NCI-H1048 (cell line): ENCODE measurements at places on chromosomes 2 and 18.
A peak's percentile ranks its signal among the peaks of the same experiment; 100 is the strongest.

DNA sequence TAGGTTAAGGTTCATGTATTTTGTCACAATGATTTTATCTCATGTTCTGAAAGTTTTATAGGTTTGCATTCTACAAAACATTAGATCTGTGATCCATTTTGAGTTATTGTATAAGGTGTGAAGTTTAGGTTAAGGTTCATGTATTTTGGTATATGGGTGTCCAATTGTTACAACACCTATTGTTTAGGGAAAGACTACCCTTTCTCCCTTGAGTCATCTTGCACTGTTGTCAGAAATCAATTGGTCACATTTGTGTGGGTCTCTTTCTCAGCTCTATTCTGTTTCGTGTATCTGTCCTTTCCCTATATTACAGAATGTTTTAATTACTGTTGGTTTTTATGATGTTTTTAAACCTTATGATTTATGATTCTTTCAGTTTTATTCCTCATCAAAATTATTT, 192.3 kb downstream of the MCFD2 start:
- DNase-seq = no peak

DNA sequence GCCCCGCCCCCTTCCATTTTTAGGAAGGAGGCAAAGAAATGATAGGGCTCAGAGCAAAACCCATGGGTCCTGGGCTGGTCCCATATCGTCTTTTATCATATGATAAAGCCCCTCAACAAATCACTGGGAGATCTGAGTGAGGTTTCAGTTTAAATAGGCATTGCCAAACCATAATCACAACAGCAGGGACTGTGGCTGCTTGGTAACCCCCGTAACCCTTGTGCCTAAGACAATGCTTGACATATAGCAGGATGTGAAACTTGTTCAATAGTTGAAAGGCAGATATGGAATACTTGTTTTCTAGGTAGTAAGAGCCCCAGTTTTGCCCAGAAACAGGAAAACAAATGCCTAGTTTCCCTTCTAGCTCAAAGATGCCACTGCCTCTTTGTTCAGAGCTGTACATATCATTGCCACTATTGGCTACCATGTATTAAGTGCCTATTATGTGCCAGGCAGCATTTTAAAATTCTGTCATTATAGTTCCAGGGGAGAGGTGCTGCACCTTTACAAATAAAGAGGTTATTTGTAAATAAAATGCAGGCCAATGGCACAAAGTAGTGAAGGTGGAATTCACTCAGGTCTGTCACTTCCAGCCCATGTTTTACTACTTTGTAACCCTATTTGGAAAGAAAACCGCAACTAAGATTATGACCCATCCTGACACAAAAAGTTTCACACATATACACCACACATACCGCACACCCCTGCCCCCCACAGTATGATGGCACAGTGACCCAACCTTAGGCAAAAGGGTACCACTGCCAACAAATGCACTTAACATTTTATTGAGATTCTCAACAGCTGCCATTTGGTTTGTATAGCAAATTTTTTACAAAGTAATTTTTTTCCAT, 14.2 kb downstream of the NAGK start:
- no peak for DNase-seq

DNA sequence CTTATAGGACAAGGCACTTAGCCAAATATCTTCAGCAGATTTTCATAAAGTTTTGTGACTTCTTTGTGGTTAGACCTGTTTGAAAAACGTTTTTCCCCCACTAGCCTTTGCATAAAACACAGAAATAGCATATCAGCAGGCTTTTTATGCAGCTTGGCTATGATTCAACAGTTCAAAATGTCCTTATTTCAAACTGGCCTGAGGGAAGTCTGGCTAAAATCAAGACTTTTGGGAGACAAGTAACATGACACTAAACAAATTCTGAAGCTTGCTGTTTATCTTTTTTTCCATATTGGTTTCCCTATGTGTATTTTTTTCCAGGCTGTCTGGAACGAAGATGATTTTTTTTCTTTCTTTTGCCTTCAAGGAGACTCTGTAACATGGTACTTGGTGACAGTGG, 95.1 kb upstream of the L3MBTL4 start:
- DNase-seq = peak; percentile 82

DNA sequence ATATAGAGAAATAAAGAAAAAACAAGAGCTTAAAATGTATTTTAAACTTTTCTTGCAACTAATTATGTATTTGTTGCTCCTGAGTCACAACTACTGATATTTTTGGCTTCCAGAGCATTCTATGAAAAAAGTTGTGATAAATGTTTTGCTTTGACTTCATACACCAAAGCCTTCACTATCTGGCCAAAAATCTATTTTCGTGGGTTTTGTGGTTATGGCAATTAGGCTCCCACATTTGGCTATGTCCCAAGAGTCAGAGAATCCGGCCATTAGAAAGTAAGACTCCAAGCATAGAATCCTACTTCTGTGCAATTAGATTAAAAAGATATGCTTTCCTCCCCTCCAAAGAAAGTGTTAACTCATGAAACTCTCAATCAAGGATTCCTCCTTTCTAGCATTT, 1456.1 kb upstream of the ACVR2A start:
- DNase-seq = no peak

DNA sequence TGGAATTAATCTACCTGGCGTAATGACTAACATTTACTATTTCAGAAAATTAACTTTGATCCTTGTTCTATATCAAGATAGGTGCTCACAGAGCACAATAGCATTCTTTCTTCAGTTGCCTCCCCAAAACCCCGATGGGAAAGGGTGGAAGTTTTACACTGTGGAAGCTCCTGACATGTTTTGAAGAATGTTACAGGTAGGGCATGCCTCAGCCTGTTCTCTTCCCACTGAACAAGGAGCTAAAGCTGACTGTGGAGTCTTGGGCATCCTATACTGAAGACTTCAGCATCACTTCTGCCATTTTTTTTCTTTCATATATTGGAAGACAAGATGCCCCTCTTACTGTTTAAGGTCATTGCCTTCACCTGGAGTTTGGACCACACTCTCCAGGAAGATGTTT, 211.2 kb downstream of the SPP2 start:
- DNase-seq = no peak

- no peak for DNase-seq
Observed at GRCh38 chr2:647691-648231, 29.4 kb downstream of the TMEM18 start.

GRCh38 chr2:201797175-201797840, 9.0 kb upstream of the CDK15 start:
- DNase-seq = no peak

GRCh38 chr2:86297382-86298147, 39.9 kb downstream of the REEP1 start:
- DNase-seq = no peak

GRCh38 chr2:237253046-237253702, 160.8 kb downstream of the COL6A3 start:
- DNase-seq = no peak

DNA sequence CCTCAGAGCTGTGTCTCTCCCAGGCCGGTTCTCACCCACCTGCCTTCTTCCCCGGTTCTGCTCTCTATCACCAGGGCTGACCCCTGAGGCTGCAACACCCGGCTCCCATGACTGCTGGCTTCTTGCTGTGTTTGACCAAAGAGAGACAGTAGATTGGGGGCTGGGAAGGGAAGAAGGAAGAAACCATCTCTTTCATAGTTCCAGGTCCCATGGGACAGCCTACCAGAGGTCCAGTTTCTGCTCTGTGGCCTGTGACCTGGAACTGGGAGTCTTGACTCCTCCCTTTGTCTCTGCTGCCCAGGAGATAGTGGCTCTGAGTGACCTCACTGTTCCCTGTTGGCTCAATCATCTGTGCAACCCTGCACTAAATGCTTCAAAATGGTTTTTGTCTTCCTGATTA, 38.1 kb downstream of the ALPK2 start:
- DNase-seq = no peak

DNA sequence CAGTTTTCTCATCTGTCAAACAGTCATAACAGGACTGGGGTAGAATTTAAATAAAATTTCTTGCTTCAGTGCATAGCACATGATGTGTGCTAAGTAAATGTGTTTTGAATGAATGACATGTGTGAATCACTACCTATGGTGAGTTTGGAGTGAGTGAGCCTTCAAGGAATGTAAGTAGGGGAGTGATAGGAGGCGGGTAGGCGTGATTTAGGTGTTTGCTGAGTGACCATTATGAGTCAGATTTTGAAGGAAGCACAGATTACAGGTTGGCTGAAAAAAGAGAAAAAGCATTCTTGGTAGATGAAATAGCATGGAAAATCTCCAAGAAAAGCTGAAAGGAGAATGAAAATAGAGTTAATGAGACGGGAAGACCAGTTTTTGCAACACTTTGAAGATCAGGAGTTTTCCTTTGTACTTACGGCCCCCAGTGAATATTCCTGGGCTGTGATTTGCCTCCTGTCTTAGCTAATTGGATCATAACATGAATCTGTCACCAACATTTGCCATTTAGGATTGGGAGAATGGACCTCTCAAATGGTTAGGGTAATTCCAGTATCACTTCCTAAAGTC, 136.9 kb upstream of the GATA6 start:
- DNase-seq = no peak

- DNase-seq = no peak
Observed at GRCh38 chr2:174280596-174280995, 32.3 kb upstream of the OLA1 start.

DNA sequence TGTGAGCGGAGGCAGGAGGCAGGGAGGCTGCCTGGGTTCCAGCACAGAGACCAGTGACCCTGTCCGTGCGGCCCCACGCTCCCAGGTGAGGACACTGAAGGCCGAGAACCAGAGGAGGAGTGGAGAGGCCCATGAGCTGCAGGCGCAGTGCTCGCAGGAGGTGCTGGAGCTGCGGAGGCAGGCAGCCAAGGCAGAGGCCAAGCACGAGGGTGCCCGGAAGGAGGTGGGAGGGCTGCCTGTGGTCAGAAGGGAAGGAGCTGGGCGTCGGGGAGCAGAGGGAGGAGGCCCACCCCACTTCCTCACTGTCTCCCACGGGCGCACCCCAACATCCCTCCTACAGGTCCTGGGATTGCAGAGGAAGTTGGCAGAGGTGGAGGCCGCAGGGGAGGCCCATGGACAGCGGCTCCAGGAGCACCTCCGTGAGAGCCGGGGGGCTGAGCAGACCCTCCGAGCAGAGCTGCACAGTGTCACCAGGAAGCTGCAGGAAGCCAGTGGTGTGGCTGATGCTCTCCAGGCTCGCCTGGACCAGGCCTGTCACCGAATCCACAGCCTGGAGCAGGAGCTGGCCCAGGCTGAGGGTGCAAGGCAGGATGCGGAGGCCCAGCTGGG, 33.0 kb upstream of the SNED1 start:
- no peak for DNase-seq

DNA sequence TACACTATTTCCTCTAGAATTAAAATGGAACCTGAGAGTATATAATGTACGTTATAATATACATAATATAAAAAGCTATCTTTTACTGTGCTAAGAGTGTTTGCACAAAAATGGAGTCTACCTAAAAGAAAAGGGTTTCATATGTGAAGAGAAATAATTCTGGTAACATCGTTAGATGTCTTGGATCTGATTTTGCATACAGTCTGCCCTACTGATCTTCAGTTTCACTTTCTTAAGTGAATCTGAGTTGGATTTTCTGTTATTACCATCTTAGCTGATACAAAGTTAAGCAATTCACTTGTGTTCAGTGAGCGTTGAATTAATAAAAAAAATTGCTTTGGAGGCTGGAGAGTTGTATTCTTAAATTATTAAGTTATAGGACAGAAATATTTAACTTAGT, 502.1 kb upstream of the TMEFF2 start:
- no peak for DNase-seq

DNA sequence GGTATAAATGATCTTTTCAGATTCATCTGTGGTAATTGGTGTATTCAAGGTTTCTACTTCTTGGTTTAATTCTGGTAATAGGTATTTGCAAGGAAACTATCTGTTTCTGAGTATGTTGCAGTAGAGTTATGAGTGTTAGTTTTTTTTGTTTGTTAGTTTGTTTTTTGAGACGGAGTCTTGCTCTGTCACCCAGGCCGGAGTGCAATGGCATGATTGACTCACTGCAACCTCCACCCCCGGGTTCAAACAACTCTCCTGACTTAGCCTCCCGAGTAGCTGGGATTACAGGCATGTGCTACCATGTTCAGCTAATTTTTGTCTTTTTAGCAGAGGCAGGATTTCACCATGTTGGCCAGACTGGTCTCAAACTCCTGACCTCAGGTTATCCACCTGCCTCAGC, 60.9 kb upstream of the IL1R2 start:
- DNase-seq = no peak

GRCh38 chr2:147739508-147739907, 105.3 kb upstream of the ACVR2A start:
- no peak for DNase-seq

GRCh38 chr2:236566596-236566995, 3.0 kb upstream of the ACKR3 start:
- DNase-seq = no peak

DNA sequence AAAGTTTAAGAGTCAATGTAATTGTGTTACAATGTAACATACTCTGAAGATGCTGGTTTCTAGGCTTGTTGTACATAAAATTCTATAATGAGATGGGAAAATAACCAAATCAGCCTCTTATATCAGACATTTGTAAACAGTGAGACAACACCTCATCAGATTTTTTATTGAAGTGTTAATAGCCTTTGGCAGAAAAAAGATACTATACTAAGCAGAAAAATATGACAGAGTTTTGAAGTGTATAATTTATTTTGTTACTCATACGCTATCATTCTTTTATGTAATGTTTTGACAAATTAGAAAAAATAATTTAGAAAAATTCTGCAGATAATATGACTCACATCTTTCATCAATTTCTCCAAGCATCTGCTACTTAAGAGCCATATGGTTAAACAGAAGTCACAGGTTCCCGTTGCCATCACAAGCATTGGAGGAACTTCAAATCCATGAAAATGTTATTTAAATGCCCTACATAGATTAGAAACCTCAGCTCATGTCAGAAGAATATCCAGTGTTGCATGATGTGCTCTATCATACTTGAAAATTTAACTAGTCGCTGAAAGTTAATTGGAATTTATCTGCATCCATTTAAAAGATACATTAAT, 535.4 kb downstream of the LRP1B start:
- no peak for DNase-seq

DNA sequence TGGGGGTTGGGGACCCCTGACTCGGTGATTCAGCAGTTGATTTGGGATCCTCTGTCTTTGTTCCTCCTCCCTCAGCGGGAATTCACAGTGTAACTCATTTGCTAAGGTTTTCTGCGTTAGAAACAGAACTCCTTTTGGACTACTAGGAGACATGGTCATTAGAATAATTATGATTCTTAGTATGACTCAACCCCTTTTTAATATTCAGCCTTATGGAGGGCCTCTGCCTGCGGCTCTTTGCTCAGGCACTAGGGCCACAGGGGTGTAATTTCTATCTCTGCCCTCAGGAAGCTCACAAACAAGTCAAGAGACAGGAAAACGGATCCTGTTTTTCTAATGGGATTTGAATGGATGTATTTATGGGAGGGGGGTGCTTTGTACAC, 117.4 kb downstream of the SPTBN1 start:
- no peak for DNase-seq

GRCh38 chr2:199570934-199571333, 113.2 kb upstream of the SATB2 start:
- DNase-seq = no peak

DNA sequence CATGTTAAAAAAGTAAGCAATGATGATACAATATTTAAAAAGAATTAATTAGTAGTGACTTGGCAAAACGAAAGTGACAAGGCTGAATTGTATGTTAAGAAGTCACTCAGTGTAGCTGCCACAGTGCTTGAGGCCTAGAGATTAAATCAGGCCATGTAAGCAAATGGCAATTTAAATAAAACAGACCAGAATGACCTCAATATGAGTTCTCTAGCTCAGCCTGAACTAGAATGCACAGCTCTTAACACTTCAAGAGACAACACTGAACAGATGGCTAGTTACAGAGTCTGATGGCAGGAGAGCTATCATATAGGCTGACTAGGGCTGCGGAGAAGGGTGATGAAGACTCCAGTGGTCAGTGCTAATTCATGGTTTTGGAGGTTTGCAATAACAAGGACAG, 117.9 kb upstream of the ZBTB14 start:
- DNase-seq = no peak

- no peak for DNase-seq
Observed at GRCh38 chr2:98505311-98505808, 60.7 kb downstream of the INPP4A start.
